Omental fat pad (tissue), 4 donors: ENCODE measurements at places on chromosomes 13 and 19. TPM values are rescaled to one million over a fixed set of nuclear protein-coding genes. Genes with fewer than 3 reads are reported as not detected.

Gene CYP2A13
- total RNA-seq = not detected

Gene METTL21C
- total RNA-seq = not detected

Gene LILRB5
- total RNA-seq = 75.5 TPM

Gene C13orf42
- not detected for total RNA-seq

Gene RAP2A
- total RNA-seq = 30.6 TPM

Gene PTGIR
- 10.2 TPM for total RNA-seq

Gene GFY
- not detected for total RNA-seq

Gene PSG6
- total RNA-seq = not detected

Gene NANOS3
- total RNA-seq = not detected

Gene KLF5
- 15.0 TPM for total RNA-seq

Gene ELANE
- 1.0 TPM for total RNA-seq

- DNase-seq = peak; percentile 44
Measured at GRCh38 chr19:18967358-18968146, 26.5 kb upstream of the HOMER3 start.

DNA sequence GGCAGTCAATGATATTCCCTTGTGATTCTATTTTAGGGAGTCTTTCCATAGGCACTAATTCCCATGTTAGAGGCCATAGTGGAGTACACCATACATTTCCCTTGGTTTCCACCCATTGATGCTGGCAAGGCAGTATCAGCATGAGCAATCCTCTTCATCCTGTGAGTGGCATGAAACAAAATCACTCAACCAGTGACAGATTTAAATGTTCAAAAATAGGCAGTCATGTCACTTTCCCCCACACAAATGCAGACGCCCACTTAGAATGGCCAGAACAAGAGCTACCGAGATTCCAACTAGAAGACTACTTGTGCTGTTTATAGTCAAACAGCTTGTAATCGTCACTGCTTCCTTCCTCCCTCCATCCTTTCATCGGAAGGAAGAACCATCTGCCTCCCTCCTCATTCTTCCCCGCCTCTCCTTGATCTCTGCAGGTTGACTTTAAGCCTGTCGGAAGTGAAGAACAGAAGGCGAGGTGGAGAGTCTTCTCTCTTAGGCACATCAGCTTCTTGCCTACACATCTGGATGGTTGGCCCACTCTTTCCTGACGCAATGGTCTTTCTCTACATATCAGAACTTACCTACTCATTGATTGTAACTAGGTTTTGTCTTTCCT is 22.6 kb downstream of the RASL11A start:
- no peak for DNase-seq

- no peak for DNase-seq
Measured at GRCh38 chr19:34575206-34575605, 93.6 kb downstream of the WTIP start.

GRCh38 chr13:94933230-94933751 is 220.9 kb upstream of the SOX21 start:
- no peak for DNase-seq

GRCh38 chr19:55676383-55676782 is 1.4 kb downstream of the EPN1 start:
- no peak for DNase-seq

- no peak for DNase-seq
Measured at GRCh38 chr13:108895220-108895704, 265.9 kb downstream of the MYO16 start.

DNA sequence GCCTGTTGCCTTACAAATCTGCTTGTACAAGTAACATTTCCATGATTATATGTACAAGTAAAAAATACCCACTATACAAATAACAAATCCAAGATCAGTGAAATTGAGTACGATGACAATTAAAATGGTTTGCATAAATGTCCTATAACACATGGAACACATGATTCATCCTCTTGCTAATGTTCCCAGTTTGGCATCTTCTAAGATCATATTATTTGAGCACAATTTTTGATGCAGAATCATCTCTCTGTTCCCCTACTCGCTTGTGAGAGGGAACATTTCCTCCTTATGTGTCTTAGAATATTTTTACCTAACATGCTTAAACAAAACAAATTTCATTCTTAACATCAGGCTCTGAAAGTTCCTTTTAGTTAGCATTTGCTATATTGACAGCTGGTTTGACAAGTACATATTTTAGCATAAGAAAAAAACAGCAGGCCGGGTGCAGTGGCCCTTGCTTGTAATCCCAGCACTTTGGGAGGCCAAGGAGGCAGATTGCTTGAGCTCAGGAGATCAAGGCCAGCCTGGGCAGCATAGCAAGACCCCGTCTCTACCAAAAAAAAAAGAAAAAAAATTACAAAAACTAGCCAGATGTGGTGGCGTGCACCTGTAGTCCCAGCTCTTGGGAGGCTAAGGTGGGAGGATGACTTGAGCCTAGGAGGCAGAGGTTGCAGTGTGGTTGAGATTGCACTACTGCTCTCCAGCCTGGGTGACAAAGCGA is 14.2 kb downstream of the ZNF331 start:
- no peak for DNase-seq

- no peak for DNase-seq
Measured at GRCh38 chr13:40933508-40934204, 85.5 kb downstream of the ELF1 start.

GRCh38 chr19:2974342-2975041 is 2.9 kb upstream of the TLE6 start:
- DNase-seq = no peak

- no peak for DNase-seq
Measured at GRCh38 chr13:64684685-64685431, 2545.3 kb downstream of the PCDH9 start.

DNA sequence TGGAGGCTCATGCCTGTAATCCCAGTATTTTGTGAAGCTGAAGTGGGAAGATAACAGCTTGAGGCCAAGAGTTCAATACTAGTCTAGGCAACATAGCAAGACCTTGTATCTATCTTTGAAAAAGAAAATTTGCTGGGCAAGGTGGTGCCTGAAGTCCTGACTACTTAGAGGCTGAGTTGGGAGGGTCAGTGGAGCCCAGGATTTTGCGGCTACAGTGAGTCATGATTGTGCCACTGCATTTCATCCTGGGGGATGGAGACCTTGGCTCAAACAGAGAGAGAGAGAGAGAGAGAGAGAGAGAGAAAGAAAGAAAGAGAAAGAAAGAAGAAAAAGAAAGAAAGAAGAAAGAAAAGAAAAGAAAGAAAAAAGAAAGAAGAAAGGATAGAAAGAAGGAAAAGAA is 1872.3 kb upstream of the PCDH20 start:
- DNase-seq = no peak

DNA sequence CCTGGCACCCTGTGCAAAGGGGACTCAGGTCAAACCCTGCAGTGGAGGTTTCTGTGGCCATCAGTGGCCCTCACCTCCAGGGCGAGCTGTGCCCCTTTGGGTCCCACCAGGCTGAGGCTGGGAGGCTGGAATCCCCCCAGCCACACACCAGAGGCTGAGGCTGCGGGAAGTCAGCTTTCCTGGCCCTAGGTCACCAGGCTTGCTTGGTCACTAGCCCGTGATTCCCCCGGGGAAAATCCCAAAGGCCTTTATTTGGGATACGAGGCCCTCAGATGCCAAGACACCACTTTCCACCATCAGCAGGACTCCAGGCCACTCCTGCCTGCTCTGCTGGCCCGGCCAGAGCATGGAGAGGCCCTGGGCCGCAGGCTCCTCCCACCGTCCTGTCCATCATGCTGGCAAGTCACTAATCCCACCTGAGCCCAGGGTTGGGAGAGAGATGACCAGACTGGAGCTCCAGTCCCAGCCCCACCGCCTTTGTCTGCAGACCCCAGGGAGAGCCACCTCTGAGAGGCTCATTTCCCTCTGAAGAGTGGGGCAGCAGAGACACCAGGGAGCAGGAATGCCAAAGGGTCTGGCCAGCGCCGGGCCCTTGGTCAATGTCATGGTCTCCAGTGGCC is 4.7 kb downstream of the NKPD1 start:
- DNase-seq = no peak

GRCh38 chr19:17454576-17455071 is 6.1 kb downstream of the NXNL1 start:
- no peak for DNase-seq

DNA sequence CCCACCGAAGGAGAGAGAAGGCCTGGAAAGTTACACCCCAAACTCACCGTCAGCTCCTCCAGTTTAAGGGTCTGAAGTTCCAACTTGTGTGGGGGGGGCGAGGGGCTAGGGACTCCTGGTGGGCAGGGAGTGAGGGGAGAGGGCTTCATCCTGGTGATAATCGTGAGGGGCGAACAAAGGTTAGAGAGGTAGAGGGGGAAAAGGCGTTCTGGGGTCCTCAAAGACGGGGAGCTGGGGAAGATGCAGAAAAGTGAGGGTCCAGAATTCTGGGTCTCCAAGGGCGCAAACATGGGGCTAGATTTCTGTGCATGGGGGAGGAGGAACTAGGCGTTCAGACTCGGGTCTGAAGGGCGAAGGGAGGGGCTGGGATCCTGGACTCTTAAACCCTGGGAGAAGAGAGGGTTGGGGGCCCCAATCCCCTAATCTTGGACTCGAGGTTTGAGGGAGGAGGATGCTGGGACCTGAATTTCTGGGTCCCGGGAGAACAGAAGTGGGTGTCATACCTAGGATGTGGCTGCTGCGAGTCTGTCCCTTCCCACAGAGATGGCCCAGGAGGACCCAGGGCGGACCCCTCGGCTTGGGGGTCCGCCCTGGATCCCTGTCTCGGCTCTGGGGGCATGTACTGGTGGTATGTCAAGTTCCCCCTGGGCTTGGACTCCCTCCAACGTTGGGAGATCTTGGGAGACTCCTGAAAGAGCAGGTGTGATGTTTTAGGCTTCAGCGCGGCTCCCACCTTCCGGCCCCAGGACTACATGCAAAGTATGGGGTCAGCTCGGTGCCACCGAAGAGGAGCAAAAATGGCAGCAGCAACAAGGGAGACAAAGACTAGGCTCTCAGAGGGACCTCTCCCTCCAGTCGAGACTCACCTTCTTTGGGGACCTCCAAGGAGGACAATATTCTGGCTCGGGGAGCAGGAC is 4.5 kb downstream of the MAMSTR start:
- no peak for DNase-seq

DNA sequence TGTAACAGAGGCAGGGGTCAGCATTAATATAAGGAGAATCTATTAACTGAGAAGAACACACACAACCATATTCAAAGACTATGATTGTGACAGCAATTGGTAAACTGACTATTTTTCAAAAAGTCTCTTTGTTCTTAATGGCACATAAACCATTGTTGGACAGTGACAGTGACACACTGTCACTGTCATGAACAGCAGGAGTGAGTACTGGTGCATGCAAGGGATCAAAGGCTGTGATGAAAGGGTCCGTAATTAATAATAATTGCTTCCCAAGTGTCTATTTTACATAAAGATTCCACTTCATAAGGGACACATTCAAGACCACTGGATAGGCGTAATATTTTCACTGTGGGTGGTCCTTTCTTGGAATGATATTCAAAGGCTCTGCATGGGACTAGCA is 50.7 kb downstream of the LHFPL6 start:
- DNase-seq = no peak

- DNase-seq = no peak
Measured at GRCh38 chr13:93959796-93960533, 519.5 kb downstream of the DCT start.

- no peak for DNase-seq
Measured at GRCh38 chr13:100245104-100245503, 156.2 kb downstream of the PCCA start.

DNA sequence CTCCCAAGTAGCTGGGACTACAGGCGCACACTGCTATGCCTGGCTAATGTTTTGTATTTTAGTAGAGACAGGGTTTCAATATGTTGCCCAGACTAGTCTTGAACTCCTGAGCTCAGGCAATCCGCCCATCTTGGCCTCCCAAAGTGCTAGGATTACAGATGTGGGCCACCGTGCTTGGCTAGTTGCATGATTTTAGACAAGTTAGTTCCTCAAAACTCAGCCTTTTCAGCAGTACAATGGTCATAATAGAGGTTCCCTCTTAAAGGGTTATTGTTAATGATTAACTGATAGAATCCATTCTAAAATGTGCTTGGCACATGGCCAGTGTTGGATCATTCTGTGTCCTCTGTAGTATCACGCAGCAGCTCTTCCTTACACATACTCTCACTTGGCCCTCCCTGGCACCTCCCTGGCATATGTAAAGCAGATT is 19.5 kb upstream of the IFT88 start:
- DNase-seq = no peak

DNA sequence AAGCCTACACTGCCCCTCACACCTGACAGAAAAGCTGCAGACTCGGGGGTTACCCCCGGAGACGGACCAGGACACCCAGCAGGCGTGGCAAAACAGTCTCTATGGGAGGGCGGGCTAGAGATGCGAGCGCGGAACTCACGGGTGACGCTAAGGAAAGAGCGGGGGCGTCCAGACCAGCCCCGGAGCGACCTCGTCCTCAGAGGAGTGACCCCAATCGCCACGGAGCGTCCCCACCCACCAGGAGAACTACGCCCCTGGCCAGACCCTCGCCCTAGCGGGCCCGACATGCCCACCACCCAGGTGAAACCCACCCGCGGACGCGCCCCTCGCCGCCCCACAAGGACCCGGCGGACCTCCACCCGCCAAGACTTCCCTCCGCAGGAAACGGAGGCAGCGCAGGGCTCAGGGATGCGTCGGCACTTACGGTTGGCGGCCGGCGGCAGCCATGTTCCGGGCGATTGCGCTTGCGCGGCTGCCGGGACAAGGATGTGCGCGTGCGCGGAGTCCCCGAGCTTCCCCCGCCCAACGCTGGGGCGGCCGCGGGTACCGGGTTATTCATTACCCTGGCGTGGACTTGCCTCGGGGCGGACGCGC is at the start of gene ZNF329:
Gene ZNF329 (minus strand): TSS at position 462 of the 594 bp plus-strand sequence. CDS start 21,286 bp downstream, outside the sequence.
- DNase-seq = peak; percentile 74

DNA sequence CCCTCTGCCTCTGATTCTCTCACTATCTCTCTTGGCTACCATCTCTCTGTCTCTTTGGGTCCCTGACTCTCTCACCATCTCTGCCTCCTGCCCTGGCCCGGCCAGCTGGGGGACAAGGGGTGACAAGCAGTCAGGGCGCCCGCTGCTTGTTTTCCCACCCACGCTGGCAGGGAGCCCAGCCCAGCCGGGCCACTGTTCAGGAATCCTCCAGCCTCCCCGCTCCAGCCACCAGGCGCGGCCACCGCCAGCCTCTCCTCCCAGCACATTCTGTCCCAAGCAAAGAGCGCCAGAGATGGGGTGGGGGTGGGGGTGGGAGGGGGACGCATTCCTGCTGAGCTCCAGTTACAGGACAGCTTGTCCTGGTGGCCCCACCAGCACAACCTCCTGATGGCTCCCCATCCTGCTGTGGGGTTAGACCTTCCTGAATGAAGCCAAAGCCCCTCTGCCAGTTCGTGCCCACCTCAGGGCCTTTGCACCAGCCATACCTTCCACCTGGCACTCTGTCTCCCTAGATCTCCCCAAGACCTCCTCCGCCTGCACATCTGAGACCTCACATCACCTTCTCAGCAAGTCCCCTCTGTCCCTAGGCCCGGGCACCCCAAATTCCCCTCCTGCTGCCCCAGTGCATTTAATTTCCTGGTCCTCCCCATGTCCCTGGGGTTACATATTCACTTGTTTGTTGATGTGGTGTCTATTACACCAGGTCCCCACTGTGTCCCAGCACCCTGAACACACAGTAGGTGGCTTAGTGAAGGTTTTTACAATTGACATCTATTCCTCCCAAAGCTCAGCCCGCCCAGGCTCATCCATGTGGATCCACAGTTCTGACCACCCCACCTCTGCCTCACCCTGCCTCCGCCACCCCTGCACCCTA is 12.5 kb downstream of the ARRDC2 start:
- no peak for DNase-seq
